ENCODE measurements at places on chromosomes 16 and 17. TPM values are rescaled to one million over a fixed set of nuclear protein-coding genes. Genes with fewer than 3 reads are reported as not detected.

- peaks cover 39% of the 10 kb centered on the region for H3K4me1 ChIP-seq
- H3K4me3 ChIP-seq: no peak overlapping the region
- peaks cover 5% of the 10 kb centered on the region for H3K36me3 ChIP-seq
- no peaks in the 10 kb centered on the region for H3K27me3 ChIP-seq
These were observed 113.6 kb downstream of the SMG6 start for GRCh38 chr17:2190014-2190413.

Gene TSPAN10
- total RNA-seq: 3.9 TPM

DNA sequence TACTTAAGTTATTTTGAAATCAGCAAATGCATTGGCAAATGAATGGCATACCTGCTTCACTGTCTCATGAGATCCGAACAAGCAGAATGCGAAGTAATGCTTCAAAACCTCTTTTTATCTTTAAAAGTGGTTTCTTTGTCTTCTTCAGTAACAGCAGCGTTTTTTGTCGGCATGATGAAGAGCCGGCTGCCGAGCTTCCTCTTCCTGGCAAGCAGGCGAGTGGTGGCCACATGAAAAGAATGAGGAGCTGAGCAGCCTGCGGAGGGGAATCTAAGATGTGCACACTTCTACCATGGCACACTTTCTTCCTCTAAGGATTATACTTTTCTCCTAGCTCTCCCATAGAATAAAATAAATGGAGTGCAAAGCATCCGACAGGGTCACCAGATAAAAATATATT, 42.4 kb upstream of the AKTIP start:
- H3K27me3 ChIP-seq: peaks cover 11% of the 10 kb centered on the region
- H3K4me3 ChIP-seq: no peak overlapping the region
- no peak for DNase-seq
- no peaks in the 10 kb centered on the region for H3K36me3 ChIP-seq

Gene TMEM95
- total RNA-seq: not detected

DNA sequence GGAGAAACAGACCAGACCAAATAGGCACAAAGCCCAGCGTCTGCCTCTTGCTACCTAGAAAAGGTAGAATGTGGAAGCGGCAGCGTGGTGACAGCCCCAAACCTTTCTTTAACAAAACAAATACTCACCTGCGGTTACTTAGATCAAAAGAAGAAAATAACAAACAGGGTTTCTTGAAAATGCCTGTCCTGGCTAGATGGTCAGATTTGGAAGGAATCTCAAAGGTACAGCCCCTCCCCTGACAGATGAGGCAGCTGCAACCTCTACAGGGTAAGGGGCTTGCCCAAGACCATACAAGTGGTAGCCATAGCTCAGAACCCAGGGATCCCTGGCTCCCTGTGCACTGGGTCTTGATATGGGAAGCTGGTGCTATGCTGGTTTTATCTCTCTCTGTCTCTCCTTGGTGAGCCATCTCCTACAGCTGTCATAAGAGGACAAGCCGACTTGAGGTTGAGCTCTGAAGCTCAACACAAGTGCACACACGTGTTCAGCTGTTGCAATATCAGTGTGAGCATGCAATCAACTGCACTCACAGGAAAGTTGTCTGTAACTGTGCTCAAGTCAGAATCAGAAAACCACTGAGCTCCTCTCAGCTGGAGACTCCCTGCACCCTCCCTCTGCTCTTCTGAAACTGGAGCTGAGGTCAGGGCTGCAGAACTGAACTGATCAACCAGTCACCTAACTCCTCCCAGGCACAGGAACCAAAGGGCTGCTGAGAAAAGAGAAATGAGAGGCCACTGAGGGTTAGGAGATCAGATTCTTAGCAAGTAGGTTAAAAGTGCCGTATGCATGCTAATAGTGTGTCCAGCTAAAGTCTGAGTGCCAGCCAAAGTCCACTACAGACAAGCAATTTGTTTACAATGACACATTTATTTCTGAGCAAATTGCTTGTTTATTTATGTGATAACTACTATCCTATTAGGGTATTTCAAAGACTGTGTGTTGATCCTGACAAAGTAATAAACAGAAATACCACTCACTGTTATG, 6.1 kb upstream of the RNF157 start:
- H3K27me3 ChIP-seq: peaks cover 15% of the 10 kb centered on the region
- peak; percentile 41 for DNase-seq
- no peaks in the 10 kb centered on the region for H3K36me3 ChIP-seq

Gene TLCD1
- 4.8 TPM for total RNA-seq

DNA sequence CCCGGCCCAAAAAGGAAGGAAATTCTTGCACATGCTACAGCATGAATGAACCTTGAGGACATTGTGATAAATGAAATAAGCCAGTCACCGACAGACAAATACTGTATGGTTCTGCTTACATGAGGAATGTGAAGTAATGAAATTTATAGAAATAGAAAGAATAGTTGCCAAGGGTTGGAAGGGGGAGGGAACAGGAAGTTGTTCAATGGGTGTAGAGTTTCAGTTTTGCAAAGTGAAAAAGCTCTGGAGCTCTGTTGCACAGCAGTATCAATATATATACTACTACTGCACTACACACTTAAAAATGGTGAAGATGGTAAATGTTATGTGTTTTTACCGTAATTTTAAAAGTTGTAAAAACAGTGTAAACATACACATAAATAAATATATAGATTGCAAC, 43.7 kb downstream of the PKD1L3 start:
- H3K27me3 ChIP-seq: no peaks in the 10 kb centered on the region
- H3K27ac ChIP-seq: no peak overlapping the region
- H3K4me3 ChIP-seq: no peak overlapping the region
- H3K36me3 ChIP-seq: no peaks in the 10 kb centered on the region
- no peak for DNase-seq
- no peaks in the 10 kb centered on the region for H3K4me1 ChIP-seq

DNA sequence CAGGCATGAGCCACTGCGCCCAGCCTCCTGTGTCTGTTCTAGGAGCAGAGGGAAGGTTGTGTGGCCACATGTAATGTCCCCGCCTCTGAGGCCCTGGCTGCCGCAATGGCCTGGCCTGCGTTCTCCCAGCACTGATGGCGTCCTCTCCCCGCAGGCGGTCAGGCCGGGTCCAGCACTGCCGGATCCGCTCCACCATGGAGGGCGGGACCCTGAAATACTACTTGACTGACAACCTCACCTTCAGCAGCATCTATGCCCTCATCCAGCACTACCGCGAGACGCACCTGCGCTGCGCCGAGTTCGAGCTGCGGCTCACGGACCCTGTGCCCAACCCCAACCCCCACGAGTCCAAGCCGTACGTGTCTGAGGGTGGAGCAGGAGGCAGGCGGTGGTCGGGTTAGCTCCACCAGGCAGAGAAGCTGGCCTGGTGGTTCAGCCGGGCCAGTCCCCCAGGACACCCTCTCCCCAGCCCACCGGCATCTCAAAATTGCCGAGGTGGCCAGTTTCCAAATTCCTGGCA, 100.8 kb downstream of the SDR42E1 start:
- no peaks in the 10 kb centered on the region for H3K4me1 ChIP-seq
- H3K36me3 ChIP-seq: no peaks in the 10 kb centered on the region
- H3K27me3 ChIP-seq: peaks cover 6% of the 10 kb centered on the region
- no peak for DNase-seq

- no peak overlapping the region for H3K4me3 ChIP-seq
- DNase-seq: no peak
- no peaks in the 10 kb centered on the region for H3K4me1 ChIP-seq
- no peak overlapping the region for H3K27ac ChIP-seq
These were observed 4.3 kb downstream of the CENPX start for GRCh38 chr17:82018152-82018988.

Gene TNFRSF17
- not detected for total RNA-seq

DNA sequence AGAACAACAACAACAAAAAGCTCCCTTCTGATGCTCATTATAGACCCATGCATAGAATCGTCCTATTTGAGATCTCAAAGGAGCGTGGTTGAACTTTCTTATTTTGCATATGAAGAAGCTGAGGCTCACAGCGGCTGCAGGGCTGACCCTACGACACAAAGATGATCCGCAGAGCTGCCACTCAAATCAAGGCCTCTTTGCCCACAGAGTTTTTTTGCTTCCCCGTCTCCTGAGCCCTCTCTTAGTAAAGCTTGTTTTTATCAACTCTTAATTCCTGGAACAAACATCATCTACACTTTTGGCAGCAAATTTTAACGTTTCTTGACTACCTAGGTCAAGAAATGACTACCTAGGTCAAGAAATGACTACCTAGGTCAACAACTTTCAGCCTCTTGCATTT, 73.7 kb downstream of the C16orf95 start:
- no peak overlapping the region for H3K4me3 ChIP-seq
- H3K27me3 ChIP-seq: peaks cover 13% of the 10 kb centered on the region
- DNase-seq: no peak
- no peak overlapping the region for H3K27ac ChIP-seq
- H3K36me3 ChIP-seq: no peaks in the 10 kb centered on the region

DNA sequence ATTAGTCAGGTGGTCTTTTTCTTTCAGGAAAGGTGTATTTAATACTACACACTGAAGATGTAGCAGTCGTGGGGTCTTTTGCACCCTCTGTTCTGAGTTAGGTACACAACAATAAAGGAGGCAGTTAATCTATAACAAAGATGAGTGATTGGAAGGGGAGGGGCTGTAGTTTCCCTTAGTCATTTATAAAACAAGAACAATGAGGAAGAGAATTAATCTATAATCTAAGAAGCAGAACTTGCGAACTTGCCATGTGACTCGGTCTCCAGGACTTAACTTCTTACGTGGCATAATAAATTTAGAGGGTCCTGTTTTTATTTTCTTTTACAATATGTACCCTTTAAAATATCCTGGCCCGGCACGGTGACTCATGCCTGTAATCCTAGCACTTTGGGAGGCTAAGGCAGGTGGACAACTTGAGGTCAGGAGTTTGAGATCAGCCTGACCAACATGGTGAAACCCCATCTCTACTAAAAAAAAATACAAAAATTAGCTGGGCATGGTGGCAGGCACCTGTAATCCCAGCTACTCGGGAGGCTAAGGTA, 8.6 kb upstream of the APPBP2 start:
- no peaks in the 10 kb centered on the region for H3K4me1 ChIP-seq
- H3K27ac ChIP-seq: no peak overlapping the region
- H3K27me3 ChIP-seq: no peaks in the 10 kb centered on the region
- H3K4me3 ChIP-seq: no peak overlapping the region

GRCh38 chr17:81086789-81087551, 52.0 kb downstream of the BAIAP2 start:
- no peaks in the 10 kb centered on the region for H3K27me3 ChIP-seq
- H3K36me3 ChIP-seq: no peaks in the 10 kb centered on the region
- H3K4me1 ChIP-seq: peaks cover 5% of the 10 kb centered on the region
- H3K4me3 ChIP-seq: no peak overlapping the region
- no peak for DNase-seq
- H3K27ac ChIP-seq: no peak overlapping the region

Gene SLC5A10
- total RNA-seq: not detected

DNA sequence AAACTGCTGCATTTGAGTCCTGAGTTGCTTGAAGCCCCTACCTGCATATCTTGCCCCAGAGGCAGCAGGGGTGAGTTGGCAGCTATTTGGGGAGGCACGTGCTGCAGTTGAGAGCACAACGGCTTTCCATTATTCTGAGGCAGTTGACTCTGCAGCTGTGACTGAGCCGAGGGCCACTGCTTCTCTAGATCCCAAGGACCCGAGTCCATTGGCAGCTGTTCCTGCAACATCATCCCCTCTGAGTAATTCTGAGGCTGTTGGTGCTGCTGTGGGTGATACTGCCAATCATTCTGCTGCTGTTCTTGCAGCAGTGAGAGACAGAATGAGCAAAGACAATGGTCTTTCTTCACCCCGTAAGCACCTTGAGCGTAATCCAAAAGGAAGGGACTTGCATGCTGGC, 12.7 kb downstream of the TERF2IP start:
- H3K4me1 ChIP-seq: no peaks in the 10 kb centered on the region
- DNase-seq: no peak
- peaks cover 40% of the 10 kb centered on the region for H3K36me3 ChIP-seq
- no peak overlapping the region for H3K27ac ChIP-seq

DNA sequence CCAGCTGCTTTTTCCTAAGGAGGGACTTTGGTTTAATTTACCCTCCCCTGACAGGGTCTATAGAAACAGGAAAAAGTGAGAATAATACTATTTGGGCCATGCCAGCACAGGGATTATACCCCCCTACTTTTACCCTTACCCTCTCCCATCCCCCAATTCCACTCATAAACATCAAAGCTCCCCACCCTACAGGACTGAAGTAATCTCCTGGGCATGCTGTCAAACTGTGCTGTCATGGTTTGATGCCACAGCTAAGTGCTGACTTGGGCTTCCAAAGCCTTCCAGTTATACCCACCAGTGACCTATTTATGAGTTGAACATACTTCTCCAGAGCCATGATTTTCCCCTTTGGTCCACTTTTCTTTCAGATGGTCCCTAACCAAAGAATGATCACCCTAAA, 12.8 kb downstream of the PHF12 start:
- no peak overlapping the region for H3K4me3 ChIP-seq
- no peaks in the 10 kb centered on the region for H3K27me3 ChIP-seq
- peak; percentile 52 for DNase-seq

- H3K4me3 ChIP-seq: no peak overlapping the region
- no peaks in the 10 kb centered on the region for H3K36me3 ChIP-seq
- no peaks in the 10 kb centered on the region for H3K4me1 ChIP-seq
- no peak overlapping the region for H3K27ac ChIP-seq
- DNase-seq: no peak
- H3K27me3 ChIP-seq: no peaks in the 10 kb centered on the region
These were observed 624.5 kb downstream of the TOX3 start for GRCh38 chr16:51922476-51922875.

DNA sequence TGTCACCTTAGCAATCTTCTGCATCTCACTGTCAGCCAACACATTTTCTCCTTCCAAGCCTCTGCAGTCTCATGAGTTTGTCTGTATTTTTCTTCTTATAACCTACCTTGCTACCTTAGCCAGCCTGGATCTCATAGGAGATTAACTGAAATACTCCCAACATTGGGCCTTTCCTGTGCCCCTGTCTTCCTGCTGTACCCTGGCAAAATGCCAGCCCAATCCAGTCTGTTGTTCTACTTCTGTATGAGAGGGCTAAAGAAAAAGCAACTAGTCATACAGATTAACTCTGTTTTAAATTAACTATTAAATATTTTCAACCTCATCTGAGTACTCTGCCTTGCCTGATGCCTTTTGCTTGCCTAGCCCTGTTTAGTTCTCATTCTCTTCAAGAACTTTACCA, 18.4 kb downstream of the GOSR1 start:
- no peak overlapping the region for H3K4me3 ChIP-seq
- no peaks in the 10 kb centered on the region for H3K27me3 ChIP-seq
- no peaks in the 10 kb centered on the region for H3K4me1 ChIP-seq
- H3K36me3 ChIP-seq: peaks cover 58% of the 10 kb centered on the region
- no peak overlapping the region for H3K27ac ChIP-seq

DNA sequence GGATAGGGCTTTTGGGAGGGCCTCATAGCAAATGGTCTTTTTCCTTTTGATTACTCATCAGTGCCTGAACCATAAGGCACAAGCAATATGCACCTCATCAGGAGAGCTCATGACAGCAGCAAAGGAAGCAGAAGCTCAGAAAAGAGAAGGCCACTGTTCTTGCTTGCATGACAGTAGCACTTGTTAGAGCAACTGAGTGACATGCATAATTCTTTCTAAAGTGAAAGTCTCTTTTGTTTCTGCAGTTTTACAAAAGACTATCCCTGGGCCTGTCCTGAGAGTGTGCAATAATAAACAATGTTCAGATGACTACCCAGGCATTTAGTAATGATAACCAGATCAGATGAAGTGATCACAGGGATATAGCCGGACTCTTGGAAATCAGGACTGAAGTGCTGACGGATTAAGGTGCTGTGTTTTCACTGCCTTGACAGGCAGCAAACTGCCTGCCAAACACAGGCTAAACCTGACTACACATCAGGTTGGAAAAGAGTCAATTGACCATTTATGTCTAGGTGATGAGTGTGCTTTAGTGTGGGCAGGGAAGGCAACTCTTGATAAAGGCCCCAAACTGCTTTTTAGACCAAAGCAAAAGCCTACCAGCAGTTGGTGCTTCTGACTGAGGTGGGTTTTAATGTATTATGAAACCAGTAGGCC, 1860.3 kb downstream of the TP53TG3F start:
- H3K27me3 ChIP-seq: no peaks in the 10 kb centered on the region
- no peak overlapping the region for H3K27ac ChIP-seq
- H3K36me3 ChIP-seq: no peaks in the 10 kb centered on the region
- H3K4me3 ChIP-seq: no peak overlapping the region
- no peak for DNase-seq

Measured in GM23248 (cell line).